Left ventricle myocardium inferior (tissue), 1 donor: ENCODE measurements at places on chromosomes 7 and 10. TPM values are rescaled to one million over a fixed set of nuclear protein-coding genes. Genes with fewer than 3 reads are reported as not detected.

The H2BK1 gene
- not detected for total RNA-seq

The ZNF239 gene
- 1.5 TPM for total RNA-seq

The RPEL1 gene
- not detected for total RNA-seq

The NPY4R2 gene
- not detected for total RNA-seq

The ZSWIM8 gene
- 46.2 TPM for total RNA-seq

The GBX1 gene
- total RNA-seq = 1.9 TPM

The RBM20 gene
- 101 TPM for total RNA-seq

The CPVL gene
- total RNA-seq = 86.3 TPM

The TAS2R41 gene
- total RNA-seq = not detected

The DPYSL4 gene
- 42.8 TPM for total RNA-seq
